Common myeloid progenitor, CD34-positive (primary cell): ENCODE measurements at places on chromosomes 1 and 21.

- H3K27me3 ChIP-seq: no peaks in the 10 kb centered on the region
- H3K27ac ChIP-seq: no peak overlapping the region
- H3K4me1 ChIP-seq: no peaks in the 10 kb centered on the region
These were observed 144.1 kb downstream of the CENPF start for GRCh38 chr1:214747050-214747635.

DNA sequence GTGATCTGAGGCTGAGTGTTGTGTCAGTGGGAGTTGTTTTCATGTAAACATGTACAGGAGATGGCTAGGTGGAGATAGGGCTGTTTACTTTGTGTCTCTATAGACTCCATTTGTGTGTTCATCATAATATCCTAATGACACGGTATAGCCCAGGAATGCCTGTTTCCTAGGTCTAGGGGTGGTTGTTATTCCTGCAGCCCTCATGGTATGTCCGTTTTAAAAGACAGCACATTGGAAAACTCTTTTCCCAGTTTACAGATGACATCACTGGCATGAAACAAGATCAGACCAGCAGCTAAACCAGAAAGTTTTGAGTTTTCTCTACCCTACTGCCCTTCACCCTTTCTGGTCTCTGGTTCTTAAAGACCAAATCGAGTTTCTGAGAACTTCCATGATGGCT, 227.3 kb upstream of the TMEM51 start:
- peaks cover 3% of the 10 kb centered on the region for H3K4me1 ChIP-seq
- no peaks in the 10 kb centered on the region for H3K36me3 ChIP-seq
- peaks cover 32% of the 10 kb centered on the region for H3K27me3 ChIP-seq
- no peak overlapping the region for H3K4me3 ChIP-seq

- DNase-seq: no peak
- no peaks in the 10 kb centered on the region for H3K36me3 ChIP-seq
- peaks cover 16% of the 10 kb centered on the region for H3K4me1 ChIP-seq
- no peaks in the 10 kb centered on the region for H3K27me3 ChIP-seq
These were observed 1.4 kb upstream of the MAD2L2 start for GRCh38 chr1:11682287-11682771.

- peaks cover 17% of the 10 kb centered on the region for H3K4me1 ChIP-seq
- no peak overlapping the region for H3K4me3 ChIP-seq
- no peaks in the 10 kb centered on the region for H3K36me3 ChIP-seq
These were observed 3.9 kb upstream of the CNIH3 start for GRCh38 chr1:224612246-224612645.

GRCh38 chr1:209429611-209430010, 153.9 kb upstream of the CAMK1G start:
- no peak for DNase-seq
- H3K4me1 ChIP-seq: no peaks in the 10 kb centered on the region
- H3K4me3 ChIP-seq: no peak overlapping the region
- no peak overlapping the region for H3K27ac ChIP-seq
- no peaks in the 10 kb centered on the region for H3K27me3 ChIP-seq
- H3K36me3 ChIP-seq: no peaks in the 10 kb centered on the region

GRCh38 chr1:112001436-112001835, 12.0 kb upstream of the KCND3 start:
- H3K4me3 ChIP-seq: no peak overlapping the region
- H3K27ac ChIP-seq: no peak overlapping the region
- H3K4me1 ChIP-seq: no peaks in the 10 kb centered on the region
- DNase-seq: no peak
- no peaks in the 10 kb centered on the region for H3K36me3 ChIP-seq

- no peaks in the 10 kb centered on the region for H3K36me3 ChIP-seq
- H3K27me3 ChIP-seq: no peaks in the 10 kb centered on the region
- H3K4me3 ChIP-seq: no peak overlapping the region
These were observed 31.7 kb upstream of the RALGPS2 start for GRCh38 chr1:178693366-178693765.

DNA sequence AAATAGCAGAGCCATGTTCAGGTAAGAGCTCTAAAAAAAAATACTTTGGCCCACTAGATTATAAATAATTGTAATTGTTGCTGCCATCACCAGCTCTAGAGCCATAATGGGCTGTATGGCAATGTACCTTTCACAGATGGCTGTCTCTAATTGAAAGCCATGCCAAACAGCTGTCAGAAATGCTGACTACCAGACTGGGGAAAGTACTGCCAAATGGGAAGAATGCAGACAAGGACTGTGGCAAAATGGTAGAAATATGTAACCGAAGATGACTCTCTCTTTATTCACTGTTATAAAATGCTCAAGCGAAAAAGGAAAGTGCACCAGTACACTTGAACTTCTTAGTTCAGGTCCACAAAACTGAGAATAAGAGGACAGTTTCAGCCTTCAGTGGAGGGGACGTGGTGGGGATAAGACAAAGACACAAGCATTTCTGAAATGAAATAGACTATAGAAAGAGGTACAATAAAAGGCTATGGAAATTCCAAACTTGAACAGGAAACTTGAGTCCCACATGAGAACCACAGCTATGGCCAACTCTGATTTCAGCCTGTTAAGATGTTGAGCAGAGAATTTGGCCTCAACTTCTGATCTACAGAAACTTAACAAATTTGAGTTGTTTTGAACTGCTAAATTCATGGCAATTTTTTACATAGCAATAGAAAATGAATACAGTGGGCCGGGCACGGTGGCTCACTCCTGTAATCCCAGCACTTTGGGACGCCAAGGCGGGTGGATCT, 46.5 kb upstream of the LPGAT1 start:
- H3K27ac ChIP-seq: no peak overlapping the region
- H3K4me3 ChIP-seq: no peak overlapping the region
- no peaks in the 10 kb centered on the region for H3K27me3 ChIP-seq
- no peaks in the 10 kb centered on the region for H3K4me1 ChIP-seq

GRCh38 chr1:78549891-78550290, 59.1 kb downstream of the PTGFR start:
- H3K4me1 ChIP-seq: no peaks in the 10 kb centered on the region
- H3K27me3 ChIP-seq: no peaks in the 10 kb centered on the region
- H3K36me3 ChIP-seq: no peaks in the 10 kb centered on the region
- H3K27ac ChIP-seq: no peak overlapping the region
- no peak for DNase-seq

- H3K4me3 ChIP-seq: no peak overlapping the region
- no peak for DNase-seq
- H3K36me3 ChIP-seq: peaks cover 82% of the 10 kb centered on the region
- no peaks in the 10 kb centered on the region for H3K4me1 ChIP-seq
- no peaks in the 10 kb centered on the region for H3K27me3 ChIP-seq
These were observed 14.0 kb downstream of the PLA2G2E start for GRCh38 chr1:19909392-19909791.

GRCh38 chr1:153430166-153430553, 13.8 kb downstream of the S100A7A start:
- no peak for DNase-seq
- H3K27ac ChIP-seq: no peak overlapping the region
- peaks cover 2% of the 10 kb centered on the region for H3K27me3 ChIP-seq
- H3K36me3 ChIP-seq: no peaks in the 10 kb centered on the region

GRCh38 chr1:10186331-10187025, 23.9 kb upstream of the KIF1B start:
- peak; percentile 59 for DNase-seq
- no peaks in the 10 kb centered on the region for H3K36me3 ChIP-seq
- no peak overlapping the region for H3K27ac ChIP-seq
- H3K4me1 ChIP-seq: no peaks in the 10 kb centered on the region
- no peaks in the 10 kb centered on the region for H3K27me3 ChIP-seq
- no peak overlapping the region for H3K4me3 ChIP-seq

- H3K4me3 ChIP-seq: no peak overlapping the region
- no peaks in the 10 kb centered on the region for H3K36me3 ChIP-seq
- no peak for DNase-seq
- H3K4me1 ChIP-seq: peaks cover 25% of the 10 kb centered on the region
- no peaks in the 10 kb centered on the region for H3K27me3 ChIP-seq
These were observed 330.7 kb downstream of the SMYD3 start for GRCh38 chr1:246176126-246177024.

- no peak overlapping the region for H3K27ac ChIP-seq
- H3K36me3 ChIP-seq: no peaks in the 10 kb centered on the region
- DNase-seq: no peak
- H3K27me3 ChIP-seq: peaks cover 73% of the 10 kb centered on the region
- no peak overlapping the region for H3K4me3 ChIP-seq
- peaks cover 5% of the 10 kb centered on the region for H3K4me1 ChIP-seq
These were observed 27.7 kb upstream of the DMBX1 start for GRCh38 chr1:46461809-46462448.

DNA sequence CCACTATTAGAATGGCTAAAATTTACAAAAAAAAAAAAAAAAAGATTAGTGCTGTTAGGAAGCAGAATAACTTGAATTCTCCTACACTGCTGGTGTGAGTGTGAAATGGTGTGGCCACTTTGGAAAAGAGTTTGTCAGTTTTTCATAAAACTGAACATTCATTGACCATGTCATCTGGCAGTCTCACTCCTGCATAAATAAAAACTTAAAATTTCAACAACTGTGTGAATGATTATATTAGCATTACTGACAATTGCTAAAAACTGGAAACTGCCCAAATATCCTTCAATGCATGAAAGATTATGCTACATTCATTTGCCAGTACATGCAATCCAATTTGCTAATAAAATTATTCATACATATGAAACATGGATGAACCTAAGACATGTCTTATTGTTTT, 570.9 kb downstream of the NEGR1 start:
- no peak for DNase-seq
- no peak overlapping the region for H3K4me3 ChIP-seq
- no peaks in the 10 kb centered on the region for H3K36me3 ChIP-seq
- H3K27ac ChIP-seq: no peak overlapping the region

- DNase-seq: no peak
- no peaks in the 10 kb centered on the region for H3K27me3 ChIP-seq
- no peak overlapping the region for H3K4me3 ChIP-seq
- no peaks in the 10 kb centered on the region for H3K4me1 ChIP-seq
- no peak overlapping the region for H3K27ac ChIP-seq
- peaks cover 88% of the 10 kb centered on the region for H3K36me3 ChIP-seq
These were observed 95.0 kb downstream of the RAVER2 start for GRCh38 chr1:64839732-64840405.

DNA sequence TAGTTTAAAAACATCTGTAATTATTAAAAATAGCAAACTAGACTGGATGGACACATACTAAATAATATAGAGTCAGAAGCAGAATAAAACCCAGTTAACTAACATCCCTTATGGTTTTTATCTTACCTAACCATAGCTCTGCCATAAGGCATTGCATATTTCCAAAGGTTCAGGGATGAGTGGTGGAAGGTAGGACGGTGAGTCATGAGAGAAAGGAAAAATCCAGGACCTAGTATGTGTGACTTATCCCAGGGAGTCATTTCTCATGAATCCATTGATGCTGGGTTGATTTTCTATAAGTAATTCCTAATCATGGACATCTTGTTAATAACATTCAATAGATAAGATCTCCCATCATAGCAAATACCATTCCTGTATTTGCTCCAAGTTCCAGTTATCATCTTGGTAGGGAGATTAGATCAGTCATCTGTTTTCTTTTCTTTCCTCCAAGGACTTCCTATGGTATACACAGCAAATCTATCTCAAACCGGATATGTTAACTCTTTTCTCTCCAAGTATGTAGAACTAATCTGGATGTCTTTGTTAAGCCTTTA, 490.7 kb upstream of the B3GALT2 start:
- no peaks in the 10 kb centered on the region for H3K27me3 ChIP-seq
- no peaks in the 10 kb centered on the region for H3K36me3 ChIP-seq
- H3K27ac ChIP-seq: no peak overlapping the region
- no peak for DNase-seq

GRCh38 chr1:172442404-172442803, 1.5 kb downstream of the PIGC start:
- no peaks in the 10 kb centered on the region for H3K27me3 ChIP-seq
- no peak overlapping the region for H3K27ac ChIP-seq
- peaks cover 9% of the 10 kb centered on the region for H3K36me3 ChIP-seq
- no peak for DNase-seq

DNA sequence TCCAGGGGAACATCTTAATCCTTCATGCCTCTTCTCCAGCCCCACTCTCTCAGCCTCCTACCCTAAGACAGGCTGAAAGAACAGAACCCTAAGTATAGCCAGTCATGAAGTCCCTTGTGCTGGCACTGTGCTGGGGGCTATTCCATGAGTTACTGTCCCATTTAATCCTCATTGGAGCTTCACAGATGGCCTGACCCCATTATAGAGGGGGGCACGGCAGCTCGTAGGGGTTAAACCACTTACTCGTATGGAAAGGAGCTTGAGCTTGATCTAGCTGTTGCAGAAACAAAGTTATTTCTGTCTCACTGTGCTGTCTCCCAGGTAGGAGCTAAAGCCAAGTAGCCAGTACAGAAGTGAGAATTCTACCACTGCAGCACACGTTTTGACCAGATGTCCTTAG, 203.2 kb upstream of the COA6 start:
- peaks cover 17% of the 10 kb centered on the region for H3K4me1 ChIP-seq
- H3K36me3 ChIP-seq: no peaks in the 10 kb centered on the region
- no peaks in the 10 kb centered on the region for H3K27me3 ChIP-seq
- no peak for DNase-seq
- H3K4me3 ChIP-seq: no peak overlapping the region
